Cortex of kidney (tissue), 1 donor: ENCODE measurements at places on chromosomes 11 and 22.

DNA sequence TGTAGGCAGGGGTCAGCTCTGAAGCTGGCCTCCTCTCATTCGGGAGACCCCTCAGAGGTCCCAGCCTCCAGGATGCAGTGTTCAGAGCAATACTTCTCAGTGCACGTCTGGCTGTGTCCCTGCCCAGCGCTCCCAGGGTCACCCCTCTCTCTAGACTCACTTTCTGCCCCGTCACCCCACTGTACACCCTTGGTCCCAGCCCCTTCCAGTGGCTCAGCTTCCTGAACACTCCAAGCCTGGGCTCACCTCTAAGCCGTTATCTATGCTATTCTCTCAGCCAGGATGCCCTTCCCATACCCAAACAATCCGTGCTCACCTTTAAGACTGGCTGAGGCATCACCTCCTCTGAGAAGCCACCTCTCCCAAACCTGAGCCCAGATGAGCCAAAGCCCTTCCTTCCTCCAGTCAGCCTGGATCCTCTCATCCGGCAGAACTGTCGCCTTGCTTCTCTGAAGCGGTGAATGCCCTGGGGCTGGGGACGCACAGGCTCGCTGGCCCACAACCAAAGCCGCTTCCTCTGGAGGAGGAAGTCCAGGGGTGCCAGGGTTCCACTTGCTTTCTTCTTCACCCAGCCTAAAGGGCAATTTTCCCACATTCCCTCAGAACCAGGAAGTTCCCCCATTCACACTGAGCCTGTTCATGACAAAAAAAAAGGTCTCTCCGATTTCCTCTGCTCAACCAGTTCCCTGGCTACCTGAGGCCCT, 13.7 kb upstream of the CDKN1C start:
- DNase-seq: no peak

- DNase-seq: no peak
Measured at GRCh38 chr22:42813501-42813900, 43.6 kb downstream of the ARFGAP3 start.

- DNase-seq: no peak
Measured at GRCh38 chr11:44853666-44854065, 97.0 kb downstream of the TP53I11 start.

GRCh38 chr22:32546496-32546895, 71.9 kb downstream of the FBXO7 start:
- no peak for DNase-seq
